ENCODE measurements at places on chromosomes 6 and 20. TPM values are rescaled to one million over a fixed set of nuclear protein-coding genes. Genes with fewer than 3 reads are reported as not detected.

Gene SAPCD1
- total RNA-seq: 0.90 TPM

Gene CDSN
- total RNA-seq: not detected

Gene DIDO1
- 20.8 TPM for total RNA-seq

Gene CLIC5
- 0.42 TPM for total RNA-seq

Gene HRH3
- not detected for total RNA-seq

Gene GRM4
- not detected for total RNA-seq

Gene THBD
- total RNA-seq: 4.0 TPM

DNA sequence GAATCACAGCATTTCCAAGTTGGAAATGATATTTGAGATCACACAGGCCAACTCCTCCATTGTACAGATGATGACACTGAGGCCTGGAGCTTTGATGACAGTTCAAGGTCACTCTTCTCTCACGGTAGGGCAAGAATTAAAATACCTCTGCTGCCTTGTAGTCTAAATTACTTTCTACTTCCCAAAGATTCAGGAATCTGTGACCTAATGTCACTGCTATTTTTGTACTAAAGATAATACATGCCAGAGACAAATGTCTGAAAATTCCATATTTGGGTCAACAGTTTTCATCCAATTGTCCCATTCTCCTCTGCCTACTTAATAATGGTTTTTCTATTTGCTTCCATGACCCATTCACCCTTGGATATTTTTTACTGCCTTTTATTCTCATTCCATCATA lies 160.0 kb downstream of the SOD2 start:
- H3K4me3 ChIP-seq: no peak overlapping the region
- H3K27me3 ChIP-seq: no peaks in the 10 kb centered on the region
- H3K27ac ChIP-seq: no peak overlapping the region
- no peaks in the 10 kb centered on the region for H3K4me1 ChIP-seq

- H3K4me1 ChIP-seq: no peaks in the 10 kb centered on the region
- H3K4me3 ChIP-seq: no peak overlapping the region
- H3K36me3 ChIP-seq: no peaks in the 10 kb centered on the region
- no peaks in the 10 kb centered on the region for H3K27me3 ChIP-seq
- no peak for DNase-seq
Observed at GRCh38 chr6:34132486-34133185, 13.3 kb downstream of the GRM4 start.

- peak; percentile 70 for DNase-seq
- H3K4me3 ChIP-seq: peak overlapping the region; percentile 81
- no peaks in the 10 kb centered on the region for H3K27me3 ChIP-seq
- no peaks in the 10 kb centered on the region for H3K4me1 ChIP-seq
- no peaks in the 10 kb centered on the region for H3K36me3 ChIP-seq
Observed at GRCh38 chr6:41546866-41547798, 951 bp downstream of the FOXP4 start.

GRCh38 chr6:116445102-116445501 lies 16.1 kb upstream of the CALHM6 start:
- H3K27ac ChIP-seq: no peak overlapping the region
- H3K27me3 ChIP-seq: no peaks in the 10 kb centered on the region
- no peak for DNase-seq

- no peaks in the 10 kb centered on the region for H3K36me3 ChIP-seq
- no peak overlapping the region for H3K4me3 ChIP-seq
- DNase-seq: no peak
- no peaks in the 10 kb centered on the region for H3K4me1 ChIP-seq
- H3K27ac ChIP-seq: no peak overlapping the region
Observed at GRCh38 chr20:47859278-47859677, 74.0 kb upstream of the SULF2 start.

DNA sequence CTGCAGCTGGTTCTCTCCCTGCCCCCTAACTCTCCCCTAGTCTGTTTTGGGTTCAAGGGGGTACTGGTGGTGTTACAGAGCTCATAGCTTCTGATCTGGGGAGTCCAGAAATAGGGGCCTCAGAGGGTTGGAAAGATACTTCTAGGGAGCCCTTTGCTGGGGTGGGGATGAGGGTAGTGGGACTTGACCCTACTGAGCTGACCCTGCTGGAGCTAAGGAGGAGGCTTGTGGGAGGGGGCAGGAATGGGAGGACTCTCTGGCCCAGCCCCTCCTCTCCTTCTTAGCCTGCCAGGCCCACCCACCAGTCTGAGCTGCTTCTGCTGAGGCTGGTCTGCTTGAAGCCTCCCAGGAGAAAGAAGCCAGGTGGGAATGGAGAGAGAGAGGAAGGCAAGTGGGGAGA lies at the start of gene EGFL8:
EGFL8 (plus strand) TSS at position 301 of the 400 bp plus-strand sequence. CDS start 1,571 bp downstream, outside the sequence.
- H3K36me3 ChIP-seq: peaks cover 12% of the 10 kb centered on the region
- no peak within 1 kb of the TSS for H3K27ac ChIP-seq
- DNase-seq: no peak
- H3K4me3 ChIP-seq: no peak within 1 kb of the TSS
- H3K27me3 ChIP-seq: no peaks in the 10 kb centered on the region

GRCh38 chr20:57003012-57003411 lies 263.4 kb downstream of the BMP7 start:
- no peaks in the 10 kb centered on the region for H3K4me1 ChIP-seq
- H3K27ac ChIP-seq: no peak overlapping the region
- H3K36me3 ChIP-seq: no peaks in the 10 kb centered on the region
- no peaks in the 10 kb centered on the region for H3K27me3 ChIP-seq

- peak within 1 kb of the TSS; percentile 44 for H3K4me3 ChIP-seq
- H3K36me3 ChIP-seq: no peaks in the 10 kb centered on the region
- H3K27me3 ChIP-seq: no peaks in the 10 kb centered on the region
- DNase-seq: peak; percentile 74
- peak within 1 kb of the TSS; percentile 49 for H3K27ac ChIP-seq
- no peaks in the 10 kb centered on the region for H3K4me1 ChIP-seq
Observed at GRCh38 chr20:38805502-38805957, at the start of gene PPP1R16B. Gene PPP1R16B, plus strand, starts transcription at chr20:38805697. Its CDS starts 30,229 bp downstream, at chr20:38835926.
